T-helper 17 cell (primary cell): ENCODE measurements at places on chromosomes 1 and 21.

- no peak for DNase-seq
These were observed 5.8 kb downstream of the C21orf91 start for GRCh38 chr21:17813353-17813752.

- peak; percentile 18 for DNase-seq
These were observed at the start of the genes SHE and TDRD10 for GRCh38 chr1:154502066-154502743. Gene SHE (minus strand): TSS chr1:154502412. CDS start chr1:154502026, 386 bp downstream. Gene TDRD10 (plus strand): TSS chr1:154502219. CDS start chr1:154506904, 4,685 bp downstream.

- no peak for DNase-seq
These were observed 993 bp upstream of the DSCAM start for GRCh38 chr21:40847951-40848350.

DNA sequence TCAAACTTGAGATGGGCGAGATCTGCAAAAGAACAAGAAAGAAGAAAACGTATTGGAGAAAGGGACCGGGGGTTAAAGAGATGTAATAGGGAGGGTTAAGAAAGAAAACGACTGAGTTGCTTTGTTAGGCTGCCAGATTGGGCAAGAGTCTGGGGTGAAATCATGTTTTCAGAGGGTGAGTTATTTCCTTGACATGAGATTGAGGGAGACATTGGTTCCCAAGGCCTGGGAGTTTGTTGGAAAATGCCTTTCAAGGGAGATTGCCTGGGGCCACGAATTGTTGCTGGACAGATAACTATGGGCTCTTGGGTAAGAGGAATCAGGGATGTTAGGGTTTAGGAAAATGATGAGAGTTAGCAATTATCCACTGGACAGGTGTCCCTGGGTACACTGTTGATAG is 776 bp upstream of the CADM3 start:
- DNase-seq: no peak

- no peak for DNase-seq
These were observed 140.0 kb downstream of the OMA1 start for GRCh38 chr1:58406301-58407071.
